Cortex of kidney (tissue), 1 donor: ENCODE measurements at places on chromosomes 1 and 21.

DNA sequence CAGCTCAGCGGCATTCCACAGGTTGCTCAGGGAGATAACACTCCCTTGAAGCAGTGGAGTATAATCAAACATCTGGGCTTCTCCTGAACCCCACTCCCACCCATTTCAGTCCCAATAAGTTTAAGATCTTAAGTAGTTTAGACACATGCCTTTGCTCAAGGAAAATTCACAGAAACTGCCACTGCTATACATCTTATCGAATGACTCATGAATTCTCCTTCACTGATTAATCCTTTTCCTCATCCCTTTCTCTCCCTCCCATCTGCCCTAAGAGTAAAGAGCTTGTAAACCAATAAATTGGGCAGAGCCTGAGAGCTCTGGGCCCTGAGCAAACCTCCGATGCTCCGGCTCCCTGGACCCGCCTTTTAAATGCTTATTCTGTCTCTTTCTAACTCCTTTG is 10.2 kb downstream of the VN1R5 start:
- DNase-seq, result no peak

- no peak for DNase-seq
Measured at GRCh38 chr1:111992476-111992875, 3.0 kb upstream of the KCND3 start.

DNA sequence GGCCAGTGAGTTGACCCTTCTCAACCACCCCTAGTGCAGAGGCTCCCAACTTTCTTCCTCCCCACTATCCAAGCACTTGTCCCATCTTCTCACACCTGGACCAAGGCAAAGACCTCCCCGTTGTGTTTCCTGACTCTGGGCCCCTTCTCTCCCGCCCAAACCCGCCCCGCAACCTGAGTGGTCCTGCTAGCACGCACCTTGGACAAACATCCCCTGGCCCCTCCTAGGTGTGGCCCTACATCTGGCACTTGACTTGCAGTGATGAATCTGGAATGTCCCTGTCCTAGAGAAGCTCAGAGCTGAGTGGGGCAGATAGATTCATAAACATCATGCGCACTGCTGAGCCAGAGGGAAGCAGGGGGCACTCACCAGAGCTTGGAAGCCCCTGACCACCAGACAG is 2.3 kb downstream of the SLC5A9 start:
- no peak for DNase-seq

DNA sequence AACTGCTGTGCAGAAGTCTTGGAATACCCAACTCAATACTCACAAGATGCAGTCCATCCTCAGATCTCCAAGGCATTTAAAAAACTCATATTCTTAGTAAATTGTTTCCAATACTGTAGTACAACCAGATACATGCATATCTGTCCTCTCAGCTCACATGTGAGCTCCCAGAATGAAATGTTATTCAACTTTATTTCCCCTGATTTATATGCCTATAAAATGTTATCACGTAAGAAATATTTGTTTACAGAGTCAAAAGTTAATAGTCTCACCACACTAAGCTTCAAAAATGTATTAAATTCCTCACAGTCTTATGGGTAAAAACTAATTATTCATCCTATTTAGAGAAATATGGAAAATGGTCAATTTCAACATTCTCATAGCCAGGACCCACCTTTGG is 56.6 kb downstream of the LTN1 start:
- no peak for DNase-seq

- DNase-seq, result no peak
Measured at GRCh38 chr1:26190373-26190987, at the start of gene CATSPER4. TSS of gene CATSPER4 (plus strand) at chr1:26190602. CDS start at chr1:26190628, 26 bp downstream.

DNA sequence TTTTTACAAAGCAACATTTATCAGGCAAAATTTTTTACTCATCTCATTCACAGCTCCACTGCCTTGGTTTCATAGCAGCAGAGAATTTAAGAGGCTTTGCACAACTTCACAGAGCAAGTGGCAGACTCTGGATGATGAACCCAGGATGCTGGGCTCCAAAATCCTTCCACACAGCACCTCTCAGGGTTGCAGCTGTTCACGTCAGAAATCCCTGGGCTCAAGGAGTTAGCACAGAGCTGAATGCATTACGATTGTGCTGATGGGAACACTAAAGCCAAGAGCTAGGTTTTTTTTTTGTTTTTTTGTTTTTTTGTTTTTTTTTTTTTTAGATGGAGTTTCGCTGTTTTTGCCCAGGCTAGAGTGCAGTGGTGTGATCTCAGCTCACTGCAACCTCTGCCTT is 2.4 kb upstream of the HTR6 start:
- no peak for DNase-seq

DNA sequence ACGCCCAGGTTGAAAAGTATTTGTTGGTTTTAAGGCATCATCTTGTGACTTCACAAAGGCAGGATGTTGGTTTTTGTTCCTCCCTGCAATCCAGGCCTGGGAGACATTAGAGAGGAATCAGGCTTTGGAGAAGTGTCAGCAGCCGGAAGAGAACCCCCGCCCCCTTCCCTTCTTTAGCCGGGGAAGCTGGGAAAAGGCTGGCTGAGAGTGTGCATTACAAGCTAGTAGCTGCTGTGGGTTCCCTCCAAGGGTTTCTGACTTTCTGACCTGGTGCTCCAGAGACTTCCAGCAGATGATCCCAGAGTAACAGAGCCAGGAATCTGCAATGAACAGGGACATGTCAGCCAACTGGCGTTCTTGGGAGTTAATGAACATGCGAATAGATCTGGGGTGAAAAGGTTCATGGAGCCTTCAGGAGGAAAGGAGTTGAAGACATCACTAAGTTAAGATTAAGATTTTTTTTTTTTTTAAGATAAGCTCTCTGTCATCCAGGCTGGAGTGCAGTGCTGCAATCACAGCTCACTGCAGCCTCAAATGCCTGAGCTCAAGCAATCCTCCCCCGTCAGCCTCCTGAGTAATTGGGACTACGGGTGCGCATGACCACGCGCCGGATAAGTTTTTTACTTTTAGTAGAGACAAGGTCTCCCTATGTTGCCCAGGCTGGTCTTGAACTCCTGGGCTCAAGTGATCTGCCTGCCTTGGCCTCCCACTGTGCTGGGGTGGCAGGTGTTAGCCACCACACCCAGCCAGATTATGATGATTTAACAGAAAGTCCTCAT is 7.5 kb downstream of the DISP3 start:
- no peak for DNase-seq

GRCh38 chr21:25649146-25649545 is 10.1 kb downstream of the JAM2 start:
- no peak for DNase-seq

GRCh38 chr1:112397841-112398240 is 1.8 kb downstream of the CTTNBP2NL start:
- DNase-seq, result no peak

DNA sequence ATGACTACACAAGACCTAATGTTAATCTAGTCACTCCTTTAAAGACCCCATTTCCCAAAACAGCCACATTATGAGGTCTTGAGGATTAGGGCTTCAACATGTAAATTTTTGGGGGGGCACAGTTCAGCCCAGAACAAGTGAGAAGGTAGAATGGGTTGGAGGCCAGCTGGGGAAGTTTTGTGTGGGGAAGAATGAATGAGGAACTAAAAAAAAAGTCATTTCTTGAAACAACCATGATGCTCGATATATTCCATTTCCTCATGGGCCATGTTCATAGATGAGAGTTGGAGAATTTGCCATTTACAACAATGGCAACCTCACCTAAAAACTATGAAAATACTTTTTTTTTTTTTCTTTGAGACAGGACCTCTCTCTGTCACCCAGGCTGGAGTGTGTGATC is 14.5 kb downstream of the NLRP3 start:
- no peak for DNase-seq

DNA sequence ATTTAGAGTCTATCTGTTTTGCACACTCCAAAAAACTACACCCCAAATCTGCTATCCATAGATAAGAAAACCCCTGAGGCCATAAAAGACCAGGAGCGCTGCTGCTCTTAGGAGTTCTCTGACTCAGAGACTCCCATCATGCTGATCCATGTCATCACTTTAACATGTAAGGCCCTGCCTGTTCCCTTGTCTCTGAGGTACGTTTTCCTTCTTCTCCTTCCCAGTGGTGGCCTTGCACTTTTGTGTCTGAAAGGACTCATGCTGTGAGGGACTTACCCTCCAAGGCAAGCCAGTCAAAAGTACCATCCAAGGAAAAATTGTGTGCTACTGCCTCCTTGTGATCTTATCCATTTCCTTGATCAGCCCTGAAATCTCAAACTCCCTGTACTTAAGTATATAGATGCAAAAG is 427.4 kb upstream of the NCAM2 start:
- DNase-seq, result no peak

DNA sequence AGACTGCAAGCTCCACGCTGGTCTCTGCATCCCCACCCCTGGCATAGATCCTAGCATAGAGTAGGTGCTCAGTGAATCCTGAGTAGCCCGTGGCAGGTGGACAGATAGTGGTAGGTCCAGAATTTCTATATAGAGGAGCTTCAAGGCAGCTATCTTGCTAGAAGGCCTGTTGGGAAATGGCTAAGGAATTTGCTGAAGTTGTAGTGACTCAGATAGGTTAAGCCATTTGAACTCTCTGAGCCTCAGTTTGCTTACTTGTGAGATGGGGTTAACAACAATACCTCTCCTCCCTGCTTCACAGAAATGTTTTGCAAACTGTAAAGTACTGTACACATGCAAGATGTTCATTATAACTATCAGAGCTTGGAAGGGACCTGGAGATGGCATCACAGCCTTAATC is 23.4 kb upstream of the EPHB2 start:
- no peak for DNase-seq

DNA sequence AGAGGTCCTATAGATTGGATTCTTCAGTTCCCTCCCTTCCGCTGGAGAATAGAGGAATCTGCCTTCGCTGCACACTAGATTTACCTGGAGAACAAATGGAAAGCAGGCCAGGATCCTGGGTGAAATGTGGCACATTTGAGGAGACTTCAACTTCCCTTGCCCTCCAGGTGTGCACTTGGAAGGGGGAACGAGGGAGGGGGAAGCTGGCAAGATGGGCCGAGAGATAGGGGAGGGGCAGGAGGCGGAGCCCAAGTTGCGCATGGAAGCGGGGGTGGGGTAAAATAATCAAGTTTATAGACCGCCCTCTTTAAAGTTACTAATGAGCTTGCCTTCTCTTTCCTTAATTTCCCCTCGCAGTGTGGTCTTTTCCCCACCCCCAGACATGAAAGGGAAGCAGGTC is 155.7 kb upstream of the CAMK1G start:
- no peak for DNase-seq

GRCh38 chr1:246954126-246954525 is 22.4 kb upstream of the AHCTF1 start:
- no peak for DNase-seq

- DNase-seq, result no peak
Measured at GRCh38 chr1:75791022-75791421, 5.0 kb downstream of the RABGGTB start.

GRCh38 chr1:162736633-162737067 is 53.9 kb upstream of the HSD17B7 start:
- DNase-seq, result no peak

GRCh38 chr1:19260211-19261138 is 8.9 kb downstream of the MRTO4 start:
- DNase-seq, result no peak

DNA sequence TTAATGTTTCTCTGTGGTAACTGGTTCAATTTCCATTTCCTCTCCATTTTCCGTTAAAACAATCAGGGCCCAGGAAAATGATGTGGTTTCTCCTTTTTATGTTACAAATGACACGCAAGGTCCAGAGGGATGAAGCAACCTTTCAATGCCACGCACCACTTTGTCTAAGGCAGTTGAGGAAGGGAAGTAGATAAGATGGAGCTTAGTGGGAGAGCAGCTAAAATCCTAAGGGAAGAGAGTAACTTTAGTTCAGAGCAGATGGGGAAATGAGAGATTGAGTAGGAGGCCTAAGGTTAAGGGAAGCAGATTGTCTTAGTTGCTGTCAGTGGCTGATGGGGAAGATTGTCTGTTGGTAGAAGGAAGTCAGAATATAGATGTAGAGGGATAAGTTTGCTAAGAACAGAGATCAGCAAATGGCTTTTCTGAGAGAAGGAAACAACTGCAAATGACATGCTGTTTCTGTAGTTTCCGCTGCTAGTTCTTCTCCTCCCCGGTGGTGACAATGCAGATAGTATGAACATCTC is 660 bp downstream of the CD1C start:
- DNase-seq, result no peak

DNA sequence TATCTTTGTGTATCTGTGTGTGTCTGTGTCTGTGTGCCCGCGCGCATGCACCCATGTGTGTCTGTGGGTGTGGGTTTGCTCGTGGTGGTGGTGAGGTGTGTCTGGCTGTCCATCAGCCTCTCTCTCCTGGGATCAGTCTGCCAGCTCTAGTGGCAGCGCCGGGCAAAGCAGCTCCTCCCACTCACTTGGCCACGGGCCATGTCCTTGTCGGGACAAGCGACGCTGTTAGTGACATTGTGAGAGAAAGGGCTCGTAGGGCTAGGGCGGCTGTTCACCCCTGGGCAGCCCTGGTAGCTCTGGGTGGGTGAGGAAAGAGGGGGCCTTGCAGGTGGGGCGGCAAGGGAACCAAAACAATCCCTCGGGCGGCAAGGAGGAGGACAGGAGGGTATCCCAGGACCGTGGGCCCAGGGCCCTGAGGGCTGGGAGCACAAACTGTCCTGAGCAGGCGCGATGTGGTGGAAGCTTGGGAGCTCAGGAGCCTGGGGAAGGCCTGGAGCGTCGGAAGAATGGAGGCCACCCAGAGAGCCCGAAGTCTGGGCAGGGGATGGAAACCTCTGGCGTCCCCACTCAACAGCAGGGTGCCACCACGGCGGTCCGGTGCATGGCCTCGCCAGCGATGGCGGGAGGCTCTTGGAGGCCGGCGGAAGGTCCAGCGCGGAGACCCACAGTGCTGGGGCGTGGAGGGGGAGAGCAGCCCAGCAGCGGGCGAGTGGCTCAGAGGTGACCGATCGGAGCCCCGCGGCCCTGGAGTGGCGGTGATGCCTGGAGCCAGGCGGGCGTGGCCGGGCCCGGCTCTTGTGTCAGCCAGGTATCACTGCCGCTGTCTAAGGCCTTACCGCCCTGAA is 140.5 kb downstream of the LIPI start:
- no peak for DNase-seq

- DNase-seq, result no peak
Measured at GRCh38 chr1:186304982-186305949, 69.8 kb downstream of the TPR start.

- DNase-seq, result no peak
Measured at GRCh38 chr1:221719987-221720386, 21.9 kb downstream of the DUSP10 start.

DNA sequence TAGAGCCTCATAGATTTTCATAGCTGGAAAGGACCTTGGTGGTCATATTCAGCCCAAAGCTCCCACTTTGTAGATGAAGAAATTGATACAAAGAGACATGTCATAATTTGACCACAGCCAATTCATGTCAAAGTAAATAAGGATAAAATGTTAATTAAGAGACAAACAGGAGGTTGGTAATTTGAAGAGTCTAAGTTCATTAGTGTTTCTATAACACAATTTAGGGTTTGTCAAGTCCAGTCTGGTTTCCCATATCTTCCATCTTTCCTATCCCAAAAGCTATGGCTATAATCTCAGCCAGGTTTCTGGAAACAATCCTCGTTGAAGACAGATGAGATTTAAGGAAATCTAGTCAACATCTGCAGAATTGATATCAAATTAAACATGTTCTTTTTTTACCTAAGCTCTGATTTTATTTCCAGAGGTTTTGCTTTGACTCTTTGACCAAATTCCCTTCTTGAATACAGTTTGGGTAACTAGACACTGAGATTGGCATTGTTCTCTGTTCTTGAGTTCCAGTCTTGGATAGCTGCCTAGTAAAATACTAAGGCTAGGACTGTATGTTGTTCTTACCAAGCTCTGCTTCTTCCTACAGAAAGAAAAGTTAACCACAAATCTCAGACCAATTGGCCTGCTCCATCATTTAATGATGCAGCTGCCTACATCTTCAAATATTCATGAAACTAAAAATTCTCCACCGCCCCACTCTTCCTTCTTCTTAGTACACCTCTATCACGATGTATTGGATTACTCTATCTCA is 62.0 kb downstream of the SLC44A5 start:
- DNase-seq, result no peak
